ENCODE measurements at places on chromosomes 7 and 10. TPM values are rescaled to one million over a fixed set of nuclear protein-coding genes. Genes with fewer than 3 reads are reported as not detected.

HIP1 gene
- 23.1 TPM for total RNA-seq

TRIL gene
- total RNA-seq, result not detected

JAKMIP3 gene
- total RNA-seq, result 1.1 TPM

HECW1 gene
- total RNA-seq, result 17.2 TPM

SFTPA1 gene
- not detected for total RNA-seq

TAX1BP1 gene
- 75.6 TPM for total RNA-seq

CYP2C19 gene
- not detected for total RNA-seq

FOXI2 gene
- not detected for total RNA-seq

OR2A5 gene
- total RNA-seq, result not detected

CYP3A4 gene
- not detected for total RNA-seq

CLRN3 gene
- not detected for total RNA-seq

PYROXD2 gene
- total RNA-seq, result 3.9 TPM

RBM48 gene
- total RNA-seq, result 6.0 TPM

SRRM3 gene
- total RNA-seq, result 12.6 TPM

VENTX gene
- not detected for total RNA-seq

ASCC1 gene
- 33.9 TPM for total RNA-seq

MOGAT3 gene
- total RNA-seq, result not detected
